ENCODE measurements at places on chromosomes 12 and 14.

DNA sequence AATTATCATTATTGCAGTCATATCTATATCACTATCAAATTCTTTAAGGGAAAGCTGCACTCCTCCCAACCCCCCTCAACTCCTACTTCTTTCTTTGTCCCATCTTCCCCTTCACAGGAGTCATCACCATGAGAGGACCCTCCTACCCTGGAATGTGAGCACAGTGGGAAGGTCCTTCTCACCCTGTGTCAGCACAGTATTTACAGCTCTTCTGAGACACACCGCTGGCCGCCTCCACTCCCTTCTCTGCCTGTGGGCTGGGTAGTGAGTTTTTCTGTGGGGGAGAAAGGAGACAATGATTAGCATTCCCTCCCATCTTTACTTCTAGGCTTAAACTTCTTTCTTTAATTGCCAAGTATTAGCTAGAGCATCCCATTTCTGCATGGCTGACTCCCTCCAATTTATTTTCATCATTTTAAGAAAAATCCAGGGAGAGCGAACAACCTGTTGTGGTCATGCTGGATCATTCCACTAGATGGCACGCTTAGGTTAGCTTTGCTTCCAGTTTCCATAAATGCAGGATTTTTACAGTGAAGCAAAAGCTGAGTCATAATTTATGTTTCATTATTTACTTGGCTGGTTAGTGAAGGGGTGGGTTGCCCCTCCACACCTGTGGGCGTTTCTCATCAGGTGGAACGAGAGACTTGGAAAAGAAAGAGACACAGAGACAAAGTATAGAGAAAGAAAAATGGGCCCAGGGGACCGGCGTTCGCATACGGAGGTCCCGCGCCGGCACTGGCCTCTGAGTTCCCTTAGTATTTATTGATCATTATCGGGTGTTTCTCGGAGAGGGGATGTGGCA, 188.5 kb downstream of the ALX1 start:
- peak; percentile 68 for DNase-seq

DNA sequence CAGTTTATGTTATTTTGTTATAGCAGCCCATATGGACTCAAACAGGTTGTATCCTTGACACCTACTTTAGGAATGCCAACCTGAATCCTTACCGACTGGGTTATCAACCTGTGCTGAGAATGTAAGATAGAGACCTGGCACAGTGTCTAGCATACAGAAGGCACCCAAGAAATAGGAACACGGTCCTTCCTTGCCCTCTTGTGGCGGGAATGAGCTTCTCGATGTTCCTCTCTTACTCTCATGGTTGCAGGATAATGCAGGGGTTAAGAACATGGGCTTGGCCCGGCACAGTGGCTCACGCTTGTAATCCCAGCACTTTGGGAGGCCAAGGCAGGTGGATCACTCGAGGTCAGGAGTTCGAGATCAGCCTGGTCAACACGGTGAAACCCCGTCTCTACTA, 6.5 kb downstream of the C12orf43 start:
- DNase-seq, result no peak

- DNase-seq, result no peak
These were observed 250.6 kb downstream of the AEBP2 start for GRCh38 chr12:19689801-19690472.

GRCh38 chr14:77579065-77579464, 37.4 kb downstream of the SPTLC2 start:
- DNase-seq, result no peak

DNA sequence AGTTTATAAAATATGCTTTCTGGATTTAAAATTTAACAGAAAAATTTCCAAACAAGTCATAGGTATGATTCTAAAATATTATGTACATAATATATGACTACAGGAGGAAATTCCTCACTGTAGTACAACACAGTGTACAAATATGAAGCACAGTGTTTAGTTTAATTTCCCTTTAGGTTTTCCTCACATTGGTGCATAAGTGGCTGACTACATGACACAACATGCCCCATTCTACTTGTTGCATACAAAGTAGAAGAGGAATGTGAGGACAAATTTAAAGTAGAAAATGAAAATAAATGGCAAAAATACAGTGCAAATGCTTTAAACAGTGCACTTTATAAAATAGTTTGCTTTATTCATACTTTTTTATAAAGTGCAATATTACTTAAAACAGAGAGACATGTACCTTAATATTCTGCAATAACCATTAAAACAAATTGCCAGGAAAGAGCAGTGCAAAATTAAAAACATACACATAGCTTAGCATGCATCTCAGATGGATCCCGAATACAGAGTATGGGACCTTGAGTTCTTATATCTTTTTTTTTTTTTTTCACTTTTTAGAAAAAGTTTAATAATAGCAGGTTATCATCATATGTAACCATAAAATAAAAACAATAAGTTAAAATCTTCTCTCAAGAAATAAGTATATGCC, 54.8 kb upstream of the TTC7B start:
- no peak for DNase-seq

DNA sequence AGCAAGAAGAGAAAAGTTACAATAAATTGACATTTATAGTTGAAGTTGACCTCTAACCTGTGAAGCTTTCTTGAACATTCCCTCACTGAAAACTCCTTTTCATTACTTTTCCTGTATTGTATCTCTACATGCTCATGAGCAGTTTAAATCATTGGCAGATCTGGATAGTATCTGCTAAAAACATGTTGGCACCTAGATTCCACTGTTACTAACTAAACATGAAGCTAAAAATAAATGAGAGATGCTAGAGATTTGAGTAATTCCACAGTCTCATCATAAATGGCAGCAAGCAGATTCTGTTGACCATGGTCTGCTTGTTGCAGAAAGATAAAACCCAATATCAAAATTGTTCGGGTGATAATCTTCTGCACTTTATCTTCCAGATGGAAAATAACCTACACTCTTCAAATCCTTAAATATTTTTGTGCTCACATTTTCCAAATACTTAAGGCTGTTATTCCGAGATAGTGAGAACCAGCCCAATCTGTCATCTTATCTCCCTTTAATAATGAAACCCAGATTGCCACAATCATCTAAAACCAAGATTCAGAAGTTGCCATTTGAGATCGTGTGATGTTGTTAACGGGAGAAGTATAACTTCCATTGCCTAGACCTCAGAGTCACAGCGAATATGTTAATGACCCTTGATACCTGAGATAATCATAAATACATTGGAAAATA, 171.0 kb upstream of the DAAM1 start:
- peak; percentile 11 for DNase-seq

DNA sequence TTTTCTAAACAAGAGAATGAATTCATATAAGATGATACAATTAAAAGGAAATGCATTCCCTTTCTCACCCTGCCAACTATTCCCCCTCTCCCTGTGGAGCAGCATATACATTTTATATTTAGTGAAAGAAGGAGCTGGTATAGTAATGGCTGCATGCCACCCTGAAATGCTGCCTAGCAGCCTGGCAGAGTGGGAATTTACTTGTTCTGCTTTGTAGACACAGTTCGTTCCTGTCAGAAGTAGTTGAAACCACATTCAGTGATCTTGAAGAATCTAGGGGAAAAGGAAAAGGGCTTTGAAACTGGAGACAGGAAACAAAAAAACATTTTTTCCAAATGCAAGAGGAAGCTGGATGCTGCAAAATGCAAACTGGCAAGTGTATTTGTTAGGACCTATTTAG, 176.0 kb upstream of the PLEKHA5 start:
- DNase-seq, result no peak
